Suppressor macrophage treated with lipopolysaccharide for 4 hours (primary cell): ENCODE measurements at places on chromosomes 12 and 14.

GRCh38 chr14:76911473-76911872, 85.3 kb downstream of the LRRC74A start:
- DNase-seq, result no peak

- no peak for DNase-seq
These were observed 350.6 kb downstream of the CACNA1C start for GRCh38 chr12:2403221-2403976.

DNA sequence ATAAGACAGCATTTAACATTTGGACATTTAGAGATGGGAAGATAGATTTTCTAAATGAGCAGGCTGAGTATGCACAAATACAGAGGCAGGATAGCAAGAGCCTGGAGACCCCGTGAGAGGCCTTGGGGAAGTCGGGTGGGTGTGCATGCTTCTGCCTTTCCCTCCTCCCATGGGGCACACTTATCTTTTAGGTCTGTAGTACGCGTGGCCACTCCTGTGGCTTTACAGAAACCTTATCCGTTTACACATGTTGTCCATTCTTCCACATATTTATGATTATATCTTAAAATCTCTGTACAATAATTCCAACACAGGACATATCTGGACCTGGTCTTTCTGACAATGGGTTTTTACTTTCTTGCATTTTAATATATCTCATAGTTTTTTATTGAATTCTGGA, 33.6 kb downstream of the GYS2 start:
- no peak for DNase-seq

GRCh38 chr12:7485095-7485494, 18.5 kb downstream of the CD163 start:
- DNase-seq, result no peak

DNA sequence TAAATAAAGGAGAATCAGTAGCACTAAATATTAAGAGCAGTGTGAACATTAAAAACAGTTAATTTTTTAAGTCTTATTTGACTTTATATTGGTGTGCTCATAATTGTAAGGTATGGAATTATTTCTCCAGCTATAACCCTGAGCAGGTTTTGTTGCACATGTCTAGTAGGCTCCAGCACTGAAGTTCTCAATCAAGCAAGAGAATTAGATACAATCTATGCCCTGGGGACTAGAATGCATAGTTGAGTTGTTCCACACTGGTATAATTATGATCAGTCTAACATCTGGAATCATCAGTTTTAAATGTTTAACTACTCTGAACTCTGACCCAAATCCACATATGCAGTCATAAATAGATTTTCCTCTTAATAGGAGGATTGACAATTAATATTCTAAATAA, 257.8 kb upstream of the ARHGAP5 start:
- no peak for DNase-seq

DNA sequence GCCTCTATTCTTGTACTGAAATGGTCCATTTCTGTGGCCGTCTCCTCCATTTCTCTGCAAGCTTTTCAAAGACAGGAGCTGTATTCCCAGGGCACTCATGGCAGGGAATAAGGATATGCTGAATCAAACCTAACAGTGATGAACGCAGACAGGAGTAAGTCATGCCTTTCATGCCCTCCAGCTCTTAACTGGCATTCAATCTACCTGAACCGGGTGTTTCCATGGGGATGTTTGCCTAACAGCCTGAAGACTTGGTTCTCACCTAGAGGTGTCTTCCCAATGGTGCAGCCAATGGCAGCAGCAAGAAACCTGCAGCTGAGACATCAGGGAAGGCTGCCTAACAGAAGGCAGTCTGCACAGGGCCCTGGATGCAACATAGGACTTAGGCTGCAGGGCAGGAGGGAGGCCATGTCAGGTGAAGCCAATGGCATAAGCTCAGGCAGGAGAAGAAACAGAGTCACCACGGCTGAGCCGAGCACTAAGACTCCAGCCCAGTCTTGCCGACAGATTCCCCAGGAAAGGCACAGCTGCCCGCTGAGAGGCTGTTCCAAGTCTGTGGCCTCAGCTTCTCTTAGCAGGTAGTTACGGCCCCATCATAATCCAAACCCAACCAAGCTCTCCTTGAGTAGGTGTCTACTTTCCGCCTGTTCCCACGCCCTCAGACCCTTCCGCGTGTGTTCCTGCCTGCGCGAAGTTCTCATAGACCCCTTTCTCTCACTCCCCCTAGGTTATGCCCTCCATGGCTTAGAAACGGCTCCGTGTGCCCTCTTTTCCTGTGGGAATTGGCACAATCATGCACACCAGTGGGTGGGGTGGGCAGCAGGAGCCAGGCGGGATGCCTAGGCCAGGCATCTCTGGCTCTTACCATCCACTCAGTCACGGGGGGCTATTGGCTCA, 44.1 kb downstream of the VWF start:
- no peak for DNase-seq

DNA sequence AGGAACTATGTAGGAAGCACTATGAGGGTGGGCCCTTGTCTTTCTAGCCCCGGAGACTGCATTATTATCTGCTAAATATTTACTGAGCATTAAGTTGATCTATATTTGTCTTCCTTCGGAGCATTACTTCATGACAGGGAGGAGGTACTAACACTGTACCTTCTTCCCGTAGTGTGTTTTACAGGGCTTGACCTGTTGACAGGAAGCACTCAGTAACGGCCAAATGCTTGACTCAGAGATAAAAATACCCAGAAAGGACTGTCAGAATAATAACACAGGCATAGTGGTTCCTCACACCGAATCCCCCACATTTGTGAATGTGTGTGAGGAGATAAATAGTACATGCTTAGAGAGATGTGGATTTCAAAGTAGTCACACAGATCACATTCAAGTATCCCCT, 466.6 kb downstream of the EGLN3 start:
- DNase-seq, result no peak

GRCh38 chr14:72546344-72547016, 347.4 kb downstream of the DPF3 start:
- DNase-seq, result no peak

- DNase-seq, result no peak
These were observed 543.2 kb upstream of the TBX3 start for GRCh38 chr12:115227137-115227615.

- DNase-seq, result no peak
These were observed 1.4 kb downstream of the ARL6IP4 start for GRCh38 chr12:122981587-122982476.

GRCh38 chr14:81686512-81686911, 152.9 kb upstream of the SEL1L start:
- DNase-seq, result no peak

DNA sequence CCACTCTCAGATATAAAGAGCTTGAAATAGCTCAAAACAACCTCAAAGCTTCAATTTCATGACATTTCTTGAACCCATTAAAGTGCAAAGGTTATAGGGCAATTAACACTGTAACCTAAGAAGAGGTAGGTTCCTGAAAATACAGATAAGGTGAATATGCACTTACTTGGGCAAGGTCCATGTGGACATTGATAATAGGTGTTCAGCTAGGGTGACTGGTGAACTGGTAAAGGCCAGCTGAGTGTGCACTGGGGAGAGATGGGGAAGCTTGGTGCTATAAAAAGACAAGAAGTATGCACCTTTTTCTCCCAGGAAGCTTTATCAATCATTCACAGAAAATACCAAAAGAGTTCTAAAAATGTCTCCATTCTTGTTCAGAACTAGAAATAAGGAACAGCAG, 418.6 kb downstream of the SLC16A7 start:
- no peak for DNase-seq

GRCh38 chr14:22333422-22334274, 255.4 kb downstream of the DAD1 start:
- DNase-seq, result peak; percentile 79

- DNase-seq, result no peak
These were observed 40.8 kb downstream of the FBXL14 start for GRCh38 chr12:1553536-1553935.

DNA sequence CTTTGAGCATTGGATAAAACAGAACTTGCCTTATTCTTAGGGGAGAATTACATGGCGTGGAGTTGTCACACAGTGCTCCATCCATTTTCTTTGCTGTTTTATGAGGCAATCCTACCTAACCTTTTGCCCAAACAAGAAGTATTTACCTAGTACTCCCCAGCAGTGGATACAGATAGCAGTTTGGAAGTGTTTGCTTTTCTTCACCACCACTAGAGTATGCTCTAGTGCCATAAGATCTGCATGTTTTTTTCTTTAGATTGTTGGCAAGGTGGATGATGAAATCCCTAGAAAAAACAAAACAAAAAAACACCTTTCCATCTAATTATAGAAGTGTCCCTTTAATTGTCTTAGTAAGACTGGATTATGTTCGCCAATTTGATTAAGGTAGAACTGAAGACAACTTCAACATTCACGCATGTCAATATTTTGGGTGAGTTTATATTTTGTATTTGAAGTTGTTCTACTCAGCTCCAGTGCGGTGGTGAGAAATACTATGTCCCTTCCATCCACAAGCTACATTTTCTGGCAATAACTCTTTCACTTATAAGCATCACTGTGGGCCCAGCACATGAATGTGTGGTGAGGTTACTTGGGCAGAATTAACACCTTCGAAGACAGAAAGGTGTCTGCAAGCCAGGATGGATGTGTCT, 23.6 kb upstream of the TMEM260 start:
- no peak for DNase-seq

GRCh38 chr12:77813558-77813957, 17.1 kb upstream of the NAV3 start:
- DNase-seq, result no peak
